IgD-negative memory B cell (primary cell): ENCODE measurements at places on chromosomes 13 and 19. TPM values are rescaled to one million over a fixed set of nuclear protein-coding genes. Genes with fewer than 3 reads are reported as not detected.

The KIR2DL3 gene
- 0.59 TPM for polyA plus RNA-seq

The SERPINE3 gene
- not detected for polyA plus RNA-seq

The LILRB2 gene
- 1.2 TPM for polyA plus RNA-seq

The PSG2 gene
- polyA plus RNA-seq = not detected

The LIPE gene
- 15.0 TPM for polyA plus RNA-seq

The ADGRE1 gene
- polyA plus RNA-seq = 0.06 TPM

The PTBP1 gene
- polyA plus RNA-seq = 163 TPM

The NLRP4 gene
- not detected for polyA plus RNA-seq

The FFAR1 gene
- polyA plus RNA-seq = 0.24 TPM

The AMER2 gene
- polyA plus RNA-seq = not detected

The UBE2L5 gene
- polyA plus RNA-seq = not detected

The SLC7A10 gene
- polyA plus RNA-seq = not detected

The TMEM143 gene
- polyA plus RNA-seq = 16.2 TPM

The KLK8 gene
- not detected for polyA plus RNA-seq

The ZNF99 gene
- polyA plus RNA-seq = not detected

The ARHGAP45 gene
- 391 TPM for polyA plus RNA-seq

The CGB3 gene
- not detected for polyA plus RNA-seq

The SIGLEC9 gene
- 0.21 TPM for polyA plus RNA-seq

The APOE gene
- not detected for polyA plus RNA-seq

The PNMA8A gene
- polyA plus RNA-seq = not detected

The ZNF440 gene
- 1.7 TPM for polyA plus RNA-seq

The ADGRE3 gene
- polyA plus RNA-seq = not detected
